ENCODE measurements at places on chromosomes 1 and 21.

GRCh38 chr1:18989176-18989799 lies 32.8 kb upstream of the IFFO2 start:
- no peak for DNase-seq

GRCh38 chr1:24995140-24995539 lies 65.1 kb upstream of the RUNX3 start:
- DNase-seq: no peak

DNA sequence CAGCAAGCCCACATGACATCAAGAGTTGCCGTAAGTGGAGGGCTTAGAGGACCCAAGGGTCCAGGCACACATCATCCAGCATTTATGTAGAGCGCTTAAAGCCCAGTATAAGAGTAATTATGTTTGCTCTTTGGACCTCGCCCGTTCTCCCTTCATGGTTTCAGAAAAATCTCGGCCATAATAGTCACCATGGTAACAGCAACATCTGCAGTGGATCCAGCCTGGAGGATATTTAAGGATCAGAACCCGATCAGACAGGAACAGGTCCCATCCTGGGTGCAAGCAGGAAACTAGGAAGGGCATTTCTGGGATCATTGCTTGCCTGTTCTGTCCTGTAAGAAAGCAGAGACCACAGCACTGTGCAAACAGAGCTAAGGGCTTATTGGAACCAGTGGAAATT lies 89.9 kb upstream of the KAZN start:
- no peak for DNase-seq

GRCh38 chr1:174883409-174883808 lies 116.3 kb upstream of the CACYBP start:
- DNase-seq: peak; percentile 8

GRCh38 chr1:158021721-158022120 lies 28.3 kb downstream of the KIRREL1 start:
- no peak for DNase-seq

- no peak for DNase-seq
Measured at GRCh38 chr1:6099787-6100765, 54.4 kb downstream of the KCNAB2 start.
